ENCODE measurements at places on chromosomes 1 and 21. TPM values are rescaled to one million over a fixed set of nuclear protein-coding genes. Genes with fewer than 3 reads are reported as not detected.

GRCh38 chr1:166170726-166171125 is 3.9 kb upstream of the FAM78B start:
- no peak for DNase-seq

Gene CFHR4
- total RNA-seq = not detected

DNA sequence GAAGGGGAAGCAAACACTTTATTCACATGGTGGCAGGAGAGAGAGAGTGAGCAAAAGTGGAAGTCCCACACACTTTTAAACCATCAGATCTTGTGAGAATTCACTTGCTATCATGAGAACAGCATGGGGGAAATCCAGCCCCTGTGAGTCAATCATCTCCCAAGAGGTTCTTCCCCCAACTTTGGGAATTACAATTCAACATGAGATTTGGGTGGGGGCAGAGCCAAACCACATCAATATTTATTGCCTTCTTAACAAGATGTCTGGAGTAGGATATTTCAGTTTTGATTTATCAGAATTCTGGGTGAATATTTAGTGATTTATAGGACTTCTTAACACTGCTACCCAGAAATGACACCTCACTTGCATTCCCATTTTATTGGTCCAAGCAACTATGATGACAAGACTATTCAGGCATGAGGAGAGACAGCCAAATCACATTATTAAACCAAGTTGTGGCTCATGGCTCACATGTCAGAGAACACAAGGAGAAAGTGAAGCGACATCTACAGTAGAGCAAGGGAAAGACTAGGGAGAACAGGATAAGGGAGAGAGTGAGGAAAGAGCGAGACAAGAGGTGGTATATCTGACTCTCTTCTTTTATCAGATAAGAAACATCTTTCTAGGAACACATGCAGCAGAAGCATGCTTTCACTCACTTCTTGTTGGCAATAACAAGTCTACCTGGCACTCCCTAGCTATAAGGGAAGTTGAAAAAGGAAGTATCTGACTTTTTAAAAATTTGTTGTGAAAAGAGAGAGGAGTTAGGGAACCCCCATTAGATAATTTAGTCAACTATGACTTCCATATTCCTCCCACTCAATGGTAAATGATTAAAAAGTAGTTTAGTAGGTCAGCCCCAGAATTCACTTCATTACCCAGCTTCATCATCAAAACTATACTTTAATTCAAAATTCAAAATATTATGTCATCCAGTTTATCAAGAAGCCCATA is 36.6 kb upstream of the PTPRC start:
- no peak for DNase-seq

GRCh38 chr21:29870814-29871213 is 69.0 kb downstream of the GRIK1 start:
- DNase-seq = no peak
